Activated CD8-positive, alpha-beta memory T cell treated with anti-CD3 and anti-CD28 coated beads for 1 hour (primary cell): ENCODE measurements at places on chromosomes 5 and 9.

- no peak for DNase-seq
Observed at GRCh38 chr5:81848362-81848880, 97.5 kb upstream of the SSBP2 start.

GRCh38 chr5:54655266-54655665 lies 137.7 kb downstream of the SNX18 start:
- DNase-seq, result no peak

- DNase-seq, result no peak
Observed at GRCh38 chr9:126459126-126459525, 132.5 kb downstream of the MVB12B start.

- no peak for DNase-seq
Observed at GRCh38 chr5:138461343-138462125, 3.7 kb upstream of the EGR1 start.

GRCh38 chr9:92746567-92747458 lies 17.8 kb downstream of the BICD2 start:
- no peak for DNase-seq

DNA sequence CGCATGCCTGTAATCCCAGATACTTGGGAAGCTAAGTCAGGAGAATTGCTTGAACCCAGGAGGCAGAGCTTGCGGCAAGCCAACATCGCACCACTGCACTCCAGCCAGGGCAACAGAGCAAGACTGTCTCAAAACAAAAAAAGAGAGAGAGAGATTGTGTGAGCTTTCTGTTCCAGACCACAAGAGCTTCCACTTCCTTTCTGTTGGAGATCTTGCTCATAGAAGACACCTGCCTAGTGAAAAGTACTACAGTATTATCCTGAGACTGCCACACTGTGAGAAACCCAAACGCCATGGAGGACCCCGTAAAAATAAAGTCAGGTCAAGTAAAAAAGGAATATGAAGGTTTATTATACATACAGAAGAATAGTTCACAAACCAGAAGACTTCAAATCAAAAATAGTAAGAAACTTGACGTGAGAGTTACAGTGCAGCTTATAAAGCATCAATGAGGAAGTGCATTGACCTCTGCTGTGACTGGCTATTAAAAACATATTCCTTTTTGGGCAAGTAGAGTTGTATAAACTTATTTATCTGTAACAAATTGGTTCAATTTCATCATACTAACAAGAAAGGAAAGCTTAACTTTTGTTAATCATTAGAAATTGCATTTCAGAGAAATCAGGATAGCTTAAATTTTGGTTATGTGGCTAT lies 4.3 kb upstream of the EMB start:
- DNase-seq, result no peak

- no peak for DNase-seq
Observed at GRCh38 chr5:10513501-10514442, 50.1 kb upstream of the ANKRD33B start.

DNA sequence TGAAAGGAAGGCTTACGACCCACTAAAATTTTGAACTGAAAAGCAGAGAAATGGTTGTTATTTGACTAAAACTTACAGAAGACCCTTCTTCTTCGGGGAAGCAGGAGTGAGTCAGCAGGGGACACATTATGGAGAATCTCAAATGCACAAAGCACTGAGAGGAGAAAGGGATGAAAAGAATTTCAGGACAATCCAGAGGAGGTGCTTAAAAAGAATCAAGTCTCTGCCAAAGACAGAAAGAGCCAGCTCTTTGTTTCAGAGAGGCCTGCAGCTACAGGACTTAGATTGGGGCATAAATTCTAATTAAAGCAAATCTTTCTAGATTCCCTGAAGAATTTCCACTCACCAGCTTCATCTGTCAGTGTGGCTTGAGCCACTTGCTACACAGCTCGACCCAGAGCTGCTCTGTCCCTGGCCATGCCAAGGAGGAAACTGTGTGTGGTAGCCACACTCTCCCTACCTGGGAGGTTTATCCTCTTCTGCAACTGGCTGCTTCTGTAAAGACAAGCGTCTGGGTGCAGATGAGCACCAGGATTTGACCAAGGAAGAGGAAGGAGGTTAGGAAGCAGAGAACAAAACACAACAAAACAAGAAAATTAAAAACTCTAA lies 89.9 kb downstream of the SEMA5A start:
- DNase-seq, result no peak

DNA sequence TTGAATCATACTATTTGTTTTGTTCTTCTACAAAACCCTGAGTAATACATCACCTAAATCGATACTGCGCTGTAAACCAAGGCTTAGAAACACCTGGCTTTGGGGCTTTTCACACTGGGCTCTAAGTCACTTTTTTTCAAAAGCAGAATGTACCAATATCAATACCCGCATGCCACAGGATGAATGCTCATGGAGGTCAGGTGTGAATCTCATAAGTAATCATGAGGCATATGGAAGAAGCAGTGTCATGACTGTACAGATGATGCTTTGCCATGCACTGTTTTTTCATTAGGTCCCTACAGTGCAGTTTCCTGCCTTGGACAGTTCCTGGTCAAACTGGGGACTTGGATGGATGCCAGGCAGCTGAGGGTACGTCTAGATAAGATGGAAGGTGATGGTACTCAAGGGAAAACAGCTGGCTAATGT lies 49.0 kb upstream of the ATG10 start:
- no peak for DNase-seq

DNA sequence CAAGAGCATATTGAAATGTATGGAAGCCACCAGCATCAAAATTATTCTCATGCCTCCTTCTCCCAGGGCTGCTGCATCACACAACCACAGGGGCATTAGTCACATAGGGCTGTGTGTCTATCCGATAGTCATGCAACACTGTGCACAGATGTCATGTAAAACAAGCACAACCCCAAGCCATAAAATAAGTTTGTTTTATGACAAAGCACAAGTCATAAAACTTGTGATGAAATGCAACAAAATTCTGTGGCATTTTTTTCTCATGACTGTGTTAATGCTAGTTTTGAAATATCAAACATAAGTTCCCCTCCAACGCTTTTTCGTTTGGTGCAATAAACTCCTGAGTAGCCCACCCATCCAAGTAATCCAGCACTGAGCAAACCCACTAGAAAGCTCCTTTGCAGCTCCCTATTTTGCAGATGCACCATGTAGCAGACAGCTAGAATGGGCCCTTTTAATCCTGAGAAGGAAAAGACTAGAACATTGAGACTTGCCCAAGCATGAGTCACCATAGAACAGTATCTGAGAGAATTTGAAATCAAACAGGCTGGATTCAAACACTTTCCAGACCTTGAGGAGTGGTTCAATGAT lies 93.3 kb upstream of the ZNF366 start:
- no peak for DNase-seq

DNA sequence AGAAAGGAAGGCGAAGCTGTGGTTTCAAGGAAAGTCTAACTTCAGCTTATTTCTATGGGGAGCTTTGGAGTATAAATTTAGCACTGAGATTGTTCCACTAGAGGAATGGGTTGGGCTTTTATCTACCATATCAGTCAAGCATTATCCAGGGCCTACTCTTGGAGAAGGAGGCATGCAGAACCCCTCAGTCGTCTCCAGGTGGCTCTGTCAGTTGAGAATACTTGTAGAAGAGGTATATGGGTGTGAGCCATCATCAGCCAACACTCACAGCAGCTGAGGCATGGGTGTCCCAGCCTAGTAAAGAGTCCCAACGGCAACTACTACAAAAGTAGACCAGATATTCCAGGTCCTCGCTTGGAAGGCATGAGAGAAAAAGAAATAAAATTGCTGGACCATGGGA lies 548.5 kb upstream of the GRAMD2B start:
- no peak for DNase-seq

- DNase-seq, result no peak
Observed at GRCh38 chr5:6728011-6728794, 15.0 kb downstream of the TENT4A start.

DNA sequence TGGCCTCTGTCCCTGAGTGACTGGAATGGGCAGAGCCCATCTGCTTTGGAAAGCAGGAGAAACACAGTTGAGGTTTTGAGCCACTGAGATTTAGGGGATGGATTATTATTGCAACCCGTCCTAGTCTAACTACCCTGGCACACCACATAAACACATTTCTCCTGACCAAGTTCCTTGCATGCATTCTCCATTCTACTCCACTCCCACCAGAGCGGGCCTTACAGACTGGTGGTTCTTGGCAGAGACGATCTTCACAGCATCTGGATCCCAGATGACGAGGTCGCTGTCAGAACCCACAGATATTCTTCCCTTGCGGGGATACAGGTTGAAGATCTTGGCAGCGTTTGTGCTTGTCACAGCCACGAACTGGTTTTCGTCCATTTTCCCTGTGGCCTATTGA lies 111.0 kb downstream of the DPYSL3 start:
- no peak for DNase-seq

DNA sequence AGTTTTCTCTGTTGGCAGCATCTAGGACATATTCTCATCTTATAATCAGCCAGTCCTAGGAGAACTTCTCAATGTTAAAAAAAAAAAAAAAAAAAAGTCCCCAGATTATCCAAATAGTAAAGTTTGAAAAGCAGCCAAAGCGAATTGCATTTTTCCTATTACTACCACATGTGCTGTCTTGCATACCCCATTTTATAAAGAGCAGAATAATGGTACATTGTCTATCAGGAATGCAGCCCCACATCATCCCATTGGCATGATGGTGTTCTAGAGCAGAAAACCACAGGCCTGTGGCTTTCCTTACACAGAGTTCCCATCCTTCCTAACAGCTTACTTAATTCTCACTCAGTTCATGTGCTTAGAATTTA lies 381.6 kb downstream of the TMEM38B start:
- DNase-seq, result no peak

- DNase-seq, result no peak
Observed at GRCh38 chr5:34756781-34757624, 82.0 kb upstream of the TTC23L start.

DNA sequence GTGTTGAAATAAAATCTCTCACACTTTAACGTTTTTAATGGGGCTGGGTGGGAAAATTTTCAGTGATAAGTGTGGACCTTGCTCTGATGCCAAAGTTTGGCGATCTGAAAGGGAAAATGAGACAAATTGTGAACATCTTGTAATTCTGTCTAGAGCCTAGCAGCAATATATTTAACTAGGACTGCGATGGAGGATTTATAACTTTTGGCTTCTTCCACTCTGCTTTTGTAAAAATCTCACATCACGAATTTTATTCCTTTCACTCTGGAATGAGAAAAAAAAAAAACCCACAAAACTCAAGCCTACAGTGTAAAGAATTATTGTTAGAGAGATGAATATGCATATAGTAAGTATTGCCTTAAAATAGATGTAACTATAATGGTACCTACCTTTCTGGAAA lies 19.9 kb downstream of the CCNH start:
- no peak for DNase-seq

DNA sequence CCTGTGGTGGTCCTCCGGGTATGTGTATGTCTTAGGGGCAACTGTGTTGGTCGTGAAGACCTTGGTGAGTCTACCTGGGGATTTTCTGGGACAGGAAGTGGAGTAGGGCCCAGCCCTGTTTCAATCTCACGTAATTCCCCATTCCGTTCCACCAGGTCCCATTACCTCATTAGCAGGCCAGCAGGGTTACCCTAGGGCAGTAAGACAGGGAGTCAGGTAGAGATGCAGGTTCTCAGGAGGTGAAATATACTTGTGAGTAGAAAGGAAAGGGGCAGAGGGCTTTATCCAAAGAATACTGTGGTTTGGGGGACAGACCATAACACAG lies 56.5 kb downstream of the MACROH2A1 start:
- DNase-seq, result no peak

DNA sequence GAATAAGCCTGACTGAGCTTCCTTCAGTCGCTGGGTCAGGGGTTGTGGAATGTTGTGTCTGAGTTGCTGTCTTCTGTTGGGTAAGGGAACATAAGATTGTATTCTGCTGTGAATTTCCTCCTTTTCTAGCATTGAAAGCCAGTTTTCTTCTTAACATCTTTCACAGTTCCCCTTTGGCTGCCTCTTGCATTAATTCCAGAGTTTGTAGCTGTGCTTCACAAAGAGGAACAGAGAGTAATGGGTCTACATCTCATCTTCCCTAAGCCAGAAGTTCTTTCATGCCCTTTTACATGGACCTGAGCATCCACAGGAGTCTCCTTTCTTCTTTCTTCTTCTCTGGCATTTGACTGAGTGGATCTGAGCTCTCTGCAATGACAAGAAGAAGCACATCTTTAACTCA lies 686.8 kb downstream of the KCTD16 start:
- DNase-seq, result no peak

DNA sequence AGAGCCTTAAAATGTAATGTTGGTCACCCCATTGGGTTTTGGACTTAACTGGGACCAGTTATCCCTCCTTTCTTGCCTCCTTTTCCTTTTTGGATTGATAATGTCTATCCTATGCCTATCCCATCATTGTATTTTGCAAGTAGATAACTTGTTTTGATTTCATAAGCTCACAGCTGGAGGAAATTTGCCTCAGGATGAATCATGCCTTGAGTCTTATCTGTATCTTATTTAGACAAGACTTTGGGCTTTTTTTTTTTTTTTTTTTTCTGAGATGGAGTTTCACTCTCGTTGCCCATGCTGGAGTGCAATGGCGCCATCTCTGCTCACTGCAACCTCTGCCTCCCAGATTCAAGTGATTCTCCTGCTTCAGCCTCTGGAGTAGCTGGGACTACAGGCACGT lies 443.3 kb downstream of the DNAH5 start:
- no peak for DNase-seq
